ENCODE measurements at places on chromosomes 6 and 20. TPM values are rescaled to one million over a fixed set of nuclear protein-coding genes. Genes with fewer than 3 reads are reported as not detected.
A peak's percentile ranks its signal among the peaks of the same experiment; 100 is the strongest.

- no peak for DNase-seq
These were observed 3.6 kb downstream of the ARFRP1 start for GRCh38 chr20:63703976-63704748.

- no peak for DNase-seq
These were observed 27.6 kb upstream of the ADA start for GRCh38 chr20:44678990-44679611.

DNA sequence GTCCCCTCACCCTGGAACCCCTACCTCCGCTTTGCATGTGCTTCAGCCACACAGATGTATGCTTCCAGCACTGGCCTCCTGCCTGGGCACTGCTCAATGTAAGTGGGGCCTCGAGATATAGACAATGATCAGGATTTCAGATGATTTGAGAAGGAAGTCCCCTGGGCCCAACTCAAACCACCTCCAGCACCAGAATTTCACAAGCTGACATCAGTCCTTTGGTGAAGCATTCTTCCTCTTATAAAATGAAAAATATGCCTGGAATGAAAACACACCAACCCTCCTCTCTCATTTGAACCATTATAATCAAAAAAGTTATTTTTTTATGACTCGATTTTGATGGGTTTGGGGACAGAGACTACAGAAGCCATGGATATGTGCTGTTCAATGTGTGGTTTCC, 48.5 kb downstream of the BTBD3 start:
- no peak for DNase-seq

DNA sequence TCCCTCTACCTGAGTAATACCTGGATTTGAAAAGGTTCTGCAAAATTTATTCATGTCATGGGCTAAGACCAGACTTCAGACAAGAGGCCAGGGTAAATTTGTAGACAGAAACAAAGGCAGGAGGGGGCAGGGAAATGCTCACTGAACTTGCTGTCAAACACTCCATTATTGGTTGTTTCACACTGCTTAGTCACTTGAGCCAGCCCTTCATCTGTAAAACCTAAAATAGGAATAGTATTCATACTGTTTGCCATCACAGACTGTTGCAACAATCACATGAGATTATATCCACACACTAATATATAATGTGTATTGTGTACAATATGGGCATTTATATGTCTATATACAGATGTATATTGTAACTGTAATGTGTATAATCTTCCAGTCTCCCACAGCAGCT, 6.5 kb upstream of the TINAG start:
- peak; percentile 51 for DNase-seq

- peak; percentile 96 for DNase-seq
These were observed 130.5 kb downstream of the CEBPB start for GRCh38 chr20:50320901-50321796.

C6orf120 gene
- 45.9 TPM for total RNA-seq

TCF15 gene
- total RNA-seq = not detected

BRD2 gene
- 107 TPM for total RNA-seq

- no peak for DNase-seq
These were observed 8.2 kb downstream of the RNF144B start for GRCh38 chr6:18395177-18395855.

SGK2 gene
- 39.4 TPM for total RNA-seq

GRCh38 chr6:6968731-6969552, 138.8 kb upstream of the RREB1 start:
- no peak for DNase-seq

GRCh38 chr20:31593221-31594001, 11.7 kb upstream of the ID1 start:
- DNase-seq = peak; percentile 97

- no peak for DNase-seq
These were observed 616 bp downstream of the CHMP4B start for GRCh38 chr20:33811776-33812151.

GRCh38 chr6:5282191-5282623, 20.9 kb downstream of the FARS2 start:
- DNase-seq = no peak

DNA sequence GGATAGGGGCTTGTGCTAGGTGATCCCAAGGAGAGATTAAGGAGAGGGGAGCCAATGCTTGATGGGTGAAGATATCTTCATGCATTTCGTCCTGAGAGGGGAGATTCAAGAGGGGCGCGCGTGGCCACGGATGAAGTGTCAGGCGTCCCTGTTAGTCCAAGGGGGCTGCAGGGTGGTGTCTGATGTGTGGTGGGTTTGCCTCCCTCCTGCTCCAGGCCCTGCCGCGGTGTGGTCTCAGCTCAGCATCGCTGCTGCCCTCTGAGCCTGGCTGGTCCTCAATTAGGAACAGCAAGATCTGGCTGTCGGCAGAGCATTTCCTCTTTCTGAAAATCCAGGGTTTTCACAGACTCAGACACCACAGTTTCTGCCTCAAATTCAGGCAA, 318.0 kb downstream of the THBS2 start:
- no peak for DNase-seq

- DNase-seq = no peak
These were observed 33.3 kb upstream of the EZR start for GRCh38 chr6:158852312-158853071.

DNA sequence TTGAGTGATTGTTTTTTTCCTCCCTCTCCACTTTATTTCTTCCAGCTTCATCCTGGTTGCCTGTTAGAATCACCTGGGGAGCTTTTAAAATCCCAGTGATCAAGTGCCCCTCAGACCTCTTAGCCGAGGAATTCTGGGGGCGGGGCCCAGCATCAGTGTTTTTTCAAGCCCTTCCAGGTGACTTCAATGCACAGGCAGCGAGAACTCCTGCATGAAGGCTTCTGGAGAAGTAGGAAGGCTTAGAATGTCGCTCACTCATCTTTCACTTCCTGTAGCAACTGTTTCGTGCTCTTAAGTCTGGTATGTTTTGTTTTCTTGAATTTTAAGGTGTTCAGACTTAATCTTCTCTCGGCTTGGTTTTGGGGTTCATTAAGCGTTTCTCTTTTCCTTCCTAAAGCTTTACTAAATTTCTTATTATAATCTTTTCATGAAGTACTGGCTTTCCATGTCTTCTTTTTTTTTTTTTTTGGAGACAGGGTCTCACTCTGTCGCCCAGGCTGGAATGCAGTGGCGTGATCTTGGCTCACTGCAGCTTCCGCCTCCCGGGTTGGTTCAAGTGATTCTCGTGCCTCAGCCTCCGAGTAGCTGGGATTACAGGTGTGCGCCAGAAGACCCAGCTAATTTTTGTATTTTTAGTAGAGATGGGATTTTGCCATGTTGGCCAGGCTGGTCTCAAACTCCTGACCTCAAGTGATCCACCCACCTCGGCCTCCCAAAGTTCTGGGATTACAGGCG, 30.9 kb upstream of the TULP1 start:
- no peak for DNase-seq
